Fibroblast of mammary gland (primary cell): ENCODE measurements at places on chromosomes 5 and 9.
A peak's percentile ranks its signal among the peaks of the same experiment; 100 is the strongest.

GRCh38 chr9:126151686-126152134 lies 174.9 kb upstream of the MVB12B start:
- DNase-seq: no peak

DNA sequence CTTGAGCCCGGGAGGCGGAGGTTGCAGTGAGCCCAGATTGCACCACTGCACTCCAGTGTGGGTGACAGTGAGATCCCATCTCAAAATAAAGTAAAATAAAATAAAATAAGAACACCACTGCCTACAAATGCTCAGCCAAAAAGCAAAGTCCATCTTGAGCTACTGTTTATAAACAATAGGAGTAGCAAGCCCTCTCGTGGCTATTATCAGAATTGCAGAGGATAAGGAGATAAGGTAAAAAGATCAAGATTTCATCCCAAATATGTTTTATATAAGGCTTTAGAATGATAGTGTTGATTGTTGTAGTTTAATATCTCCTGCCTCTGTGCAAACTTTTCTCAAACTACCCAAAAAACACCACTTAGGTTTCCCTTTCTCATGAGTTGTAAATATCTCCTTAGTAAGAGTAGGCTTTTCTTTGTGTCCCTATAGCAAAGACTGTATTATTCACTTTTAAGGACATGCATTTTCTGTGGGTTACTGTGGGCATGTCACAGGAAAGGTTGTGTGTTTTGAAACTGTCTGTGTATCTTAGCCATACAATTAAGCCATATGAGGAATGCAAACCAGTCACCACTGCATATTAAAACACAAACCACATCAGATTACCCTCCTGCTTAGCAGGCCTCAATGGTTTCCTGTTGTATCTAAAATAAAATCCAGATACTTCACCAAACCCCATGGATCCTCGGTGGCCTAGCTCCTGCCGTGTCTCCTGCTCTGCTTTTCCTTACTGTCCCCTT lies 31.8 kb upstream of the CKS2 start:
- peak; percentile 81 for DNase-seq

DNA sequence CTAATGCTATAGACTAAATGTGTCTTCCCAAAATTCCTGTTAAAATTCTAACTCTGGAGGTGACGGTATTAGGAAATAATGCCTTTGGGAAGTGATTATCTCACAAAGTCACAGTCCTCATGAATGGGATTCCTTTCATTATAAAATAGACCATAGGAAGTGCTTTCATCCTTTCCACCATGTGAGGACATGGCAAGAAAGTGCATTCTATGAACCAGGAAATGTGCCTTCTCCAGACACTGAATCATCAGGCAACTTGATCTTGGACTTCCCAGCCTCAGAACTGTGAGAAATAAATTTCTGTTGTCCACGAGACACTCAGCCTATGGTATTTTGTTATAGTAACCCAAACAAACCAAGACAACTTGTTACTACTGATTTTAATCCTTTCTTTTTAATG lies 582.4 kb upstream of the C9orf72 start:
- DNase-seq: no peak

DNA sequence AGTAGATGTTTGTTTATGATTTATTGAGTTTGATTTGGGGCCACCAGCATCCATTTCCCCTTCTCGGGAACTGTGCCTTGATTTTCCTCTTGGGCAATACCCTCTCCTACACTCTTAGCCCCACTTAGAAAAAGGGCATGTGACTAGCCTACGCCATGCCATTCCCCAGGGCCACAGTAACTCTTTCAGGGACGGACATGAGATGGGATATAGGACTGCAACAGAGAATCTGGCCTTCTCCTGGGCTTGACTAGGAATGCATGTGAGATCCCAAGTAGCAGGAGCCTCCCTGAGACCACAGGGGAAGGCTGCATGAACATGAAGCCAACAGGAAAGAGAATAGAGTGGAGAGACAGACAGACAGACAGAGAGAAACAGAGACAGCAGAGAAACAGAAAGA lies 30.7 kb upstream of the SPARC start:
- DNase-seq: no peak

DNA sequence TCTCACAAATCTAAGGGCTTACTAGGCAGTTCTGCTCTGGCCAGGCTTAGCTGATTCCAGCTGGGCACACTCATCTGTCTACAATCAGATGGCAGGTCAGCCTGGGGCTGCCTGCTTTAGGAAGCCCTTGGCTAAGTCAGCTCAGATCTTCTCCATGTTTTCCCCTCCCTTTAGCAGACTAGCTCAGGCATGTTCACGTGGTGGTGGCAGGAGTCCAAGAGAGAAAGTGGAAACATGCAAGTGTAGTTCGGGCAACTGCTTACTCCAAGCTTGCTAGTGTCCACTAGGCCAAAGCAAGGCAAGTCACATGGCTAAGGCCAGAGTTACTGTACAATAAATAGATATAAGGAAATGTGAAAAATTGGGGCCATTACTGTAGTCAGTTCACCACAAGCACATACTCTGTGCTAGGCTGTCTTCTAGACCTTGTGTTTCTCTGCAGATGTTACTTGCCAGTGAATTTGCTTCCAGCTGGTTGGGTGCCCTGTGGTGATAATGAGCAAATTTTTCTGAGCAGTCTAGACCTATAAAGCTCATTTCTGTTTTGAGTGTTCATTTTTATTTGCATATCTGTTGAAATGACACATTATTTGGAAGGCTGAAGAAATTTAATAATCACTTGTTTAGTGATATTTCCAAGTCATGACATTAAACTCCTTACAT lies 38.3 kb downstream of the RECK start:
- peak; percentile 83 for DNase-seq

DNA sequence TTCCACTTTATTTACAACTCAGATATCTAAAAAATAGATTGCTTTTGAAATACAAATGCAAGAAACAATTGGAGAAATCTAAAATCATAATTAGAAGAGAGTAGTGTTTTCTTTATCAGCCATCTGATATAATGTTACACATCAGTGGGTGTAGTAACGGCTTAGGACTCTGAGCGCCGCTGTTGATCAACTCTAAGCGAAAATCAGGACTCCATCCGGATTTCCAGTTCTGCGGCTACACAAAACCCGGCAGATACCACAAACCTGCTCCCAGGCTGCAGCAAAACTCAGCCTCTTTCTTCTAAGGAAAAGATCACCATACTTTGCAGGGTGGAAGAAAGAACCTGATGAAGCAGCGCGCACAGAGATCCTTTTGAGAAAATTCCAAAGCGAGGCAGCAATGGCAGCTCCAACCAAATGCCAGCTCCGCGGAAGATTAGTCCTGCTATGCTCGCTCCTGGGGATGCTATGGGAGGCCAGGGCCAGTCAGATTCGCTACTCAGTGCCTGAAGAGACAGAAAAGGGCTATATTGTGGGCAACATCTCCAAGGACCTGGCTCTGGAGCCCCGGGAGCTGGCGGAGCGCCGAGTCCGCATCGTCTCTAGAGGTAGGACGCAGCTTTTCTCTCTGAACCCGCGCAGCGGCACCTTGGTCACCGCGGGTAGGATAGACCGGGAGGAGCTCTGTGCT lies at the start of gene PCDHGA9:
Gene PCDHGA9, plus strand, starts transcription at position 226 of the 691 bp plus-strand sequence. Its CDS starts 175 bp downstream, at position 401.
- DNase-seq: peak; percentile 57

GRCh38 chr5:62922191-62922590 lies 343.6 kb downstream of the LRRC70 start:
- no peak for DNase-seq

DNA sequence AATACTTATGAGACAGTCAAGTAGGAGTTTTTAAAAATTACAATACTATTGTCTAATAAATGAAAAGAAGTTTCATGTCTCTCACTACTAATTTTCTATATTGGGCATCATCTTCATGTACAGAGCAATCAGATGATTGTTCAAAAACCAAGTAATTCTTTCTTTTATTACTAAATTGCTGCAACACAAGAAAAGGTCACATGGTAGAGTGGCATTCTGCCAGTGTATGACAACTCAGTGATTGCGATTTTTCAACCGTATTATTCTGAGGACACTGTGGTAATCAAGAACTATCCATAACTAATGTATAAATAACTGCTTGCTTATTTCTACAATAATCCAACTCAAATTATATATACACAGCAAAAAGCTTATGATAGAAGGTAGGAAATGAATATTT lies 96.7 kb upstream of the GRHPR start:
- DNase-seq: peak; percentile 69

GRCh38 chr9:74498621-74499095 lies 1.5 kb downstream of the RORB start:
- DNase-seq: no peak

DNA sequence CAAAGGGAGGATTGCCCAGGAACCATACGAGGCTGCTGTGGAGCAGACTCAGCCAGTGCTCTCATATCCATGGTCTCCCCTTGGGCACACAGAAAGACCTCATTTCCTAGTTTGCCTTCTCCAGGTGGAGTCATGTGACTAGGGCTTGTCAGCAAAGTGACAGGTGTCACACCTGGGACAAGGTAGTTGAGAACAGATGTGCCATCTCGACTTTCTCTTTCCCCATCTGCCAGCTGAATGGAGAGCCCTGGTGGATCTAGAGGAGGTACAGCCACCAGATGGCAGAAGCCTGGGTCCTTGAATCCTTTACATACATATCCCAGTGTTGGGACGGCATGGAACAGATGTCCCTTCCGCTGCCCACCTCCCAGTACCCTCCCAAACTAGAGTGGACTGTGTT lies 42.9 kb upstream of the ALDOB start:
- no peak for DNase-seq

DNA sequence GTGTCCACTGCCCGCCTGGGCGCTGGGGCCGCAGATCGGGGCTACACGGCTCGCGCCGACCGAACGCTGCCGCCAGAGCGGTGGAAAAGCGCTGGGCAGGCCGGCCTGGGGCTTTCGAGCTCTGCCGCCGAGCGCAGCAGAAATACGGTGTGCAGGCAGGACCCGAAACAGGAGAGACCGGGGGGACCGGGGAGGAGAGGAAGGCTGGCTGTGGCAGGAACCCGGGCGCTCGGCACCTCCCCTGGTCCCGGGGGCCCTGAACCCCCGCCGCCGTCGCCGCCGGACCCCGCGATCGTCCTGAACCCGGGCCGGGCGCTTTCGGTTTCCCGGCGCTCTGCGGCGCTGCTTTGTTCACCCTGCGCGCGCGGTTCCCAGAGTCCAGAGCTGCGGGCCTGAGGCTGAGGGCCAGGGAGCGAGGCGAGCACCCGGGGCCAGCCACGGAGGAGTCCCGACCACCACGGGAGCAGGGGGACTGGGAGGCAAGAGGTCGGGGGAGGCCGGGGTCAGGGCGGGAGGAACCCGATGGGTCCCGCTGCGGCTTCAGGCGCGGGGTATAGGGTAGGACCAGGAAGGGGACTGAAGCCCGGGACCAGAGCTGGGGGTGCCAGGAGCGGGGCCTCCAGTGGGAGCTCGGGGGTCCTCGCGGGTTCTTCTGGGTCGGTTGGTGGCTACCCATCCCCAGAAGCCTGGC lies 12.0 kb downstream of the IRX2 start:
- no peak for DNase-seq

DNA sequence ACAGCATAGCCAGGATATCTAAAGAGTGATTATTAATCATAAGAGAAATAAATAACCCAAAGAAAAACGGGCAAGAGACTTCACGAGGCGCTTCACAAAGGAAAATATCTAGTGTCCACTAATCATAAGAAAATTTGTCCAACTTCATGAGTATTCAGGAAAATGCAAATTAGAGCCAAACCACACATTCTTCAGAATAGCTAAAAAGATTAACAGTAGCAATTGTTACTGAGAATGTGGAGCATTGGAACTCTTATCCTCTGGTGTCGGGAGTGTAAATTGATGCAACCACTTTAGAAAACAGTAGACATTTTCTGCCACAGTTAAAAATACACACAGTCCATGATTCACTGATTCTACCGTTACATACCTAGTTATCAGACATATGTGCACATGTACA lies 145.7 kb downstream of the CWC27 start:
- no peak for DNase-seq

DNA sequence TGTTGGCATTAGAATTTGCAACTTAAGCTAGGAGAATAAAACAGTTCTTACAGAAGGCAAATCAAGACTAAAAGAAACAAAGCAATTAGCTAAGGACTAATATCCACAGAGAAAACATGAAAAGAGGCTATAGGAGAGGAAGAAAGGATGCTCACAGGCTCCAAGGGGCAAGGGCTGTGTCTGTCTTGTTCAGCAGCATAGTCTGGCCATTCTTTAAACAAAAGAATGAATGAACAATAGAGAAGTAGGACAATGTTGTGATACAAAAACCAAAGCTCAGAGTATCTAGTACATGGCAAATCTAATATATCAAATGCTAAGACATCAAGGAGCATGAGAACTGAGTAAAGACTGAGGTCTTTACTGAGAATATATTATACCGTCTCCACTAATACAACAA lies 39.5 kb downstream of the PLPP1 start:
- DNase-seq: no peak

DNA sequence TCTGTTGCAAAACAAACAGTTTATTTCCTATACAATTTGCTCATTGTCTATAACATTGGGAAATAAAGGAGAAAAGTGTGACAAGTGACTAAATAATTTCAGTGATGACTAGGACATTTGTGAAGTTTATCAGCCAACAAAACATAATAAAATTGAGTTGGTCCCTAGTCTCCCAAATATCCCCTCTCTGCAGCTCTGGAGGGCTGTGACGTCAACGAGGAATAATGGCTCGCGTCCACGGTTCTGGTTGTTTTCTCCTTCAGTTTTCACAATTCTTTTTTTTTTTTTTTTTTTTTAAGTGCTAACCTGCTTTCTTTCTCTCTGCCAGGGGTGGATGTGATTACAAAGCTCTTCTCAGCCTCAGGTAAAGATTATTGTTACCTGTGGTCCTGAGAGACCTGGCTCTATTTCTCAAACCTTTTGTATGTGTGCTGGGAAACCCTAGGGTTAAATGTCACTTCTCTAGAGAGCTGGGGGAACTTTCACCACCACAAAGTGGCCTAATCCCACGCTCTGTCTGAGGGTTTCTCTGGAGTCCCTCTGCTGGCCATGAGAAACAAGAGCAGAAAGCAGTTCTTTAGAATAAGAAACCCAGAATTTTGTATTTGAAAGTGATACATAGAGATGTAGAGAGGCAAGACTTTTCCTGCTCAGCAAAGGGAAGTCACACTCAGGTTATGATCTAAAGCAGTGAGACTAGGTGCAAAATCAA lies 36.2 kb upstream of the ANKRD55 start:
- DNase-seq: peak; percentile 74

DNA sequence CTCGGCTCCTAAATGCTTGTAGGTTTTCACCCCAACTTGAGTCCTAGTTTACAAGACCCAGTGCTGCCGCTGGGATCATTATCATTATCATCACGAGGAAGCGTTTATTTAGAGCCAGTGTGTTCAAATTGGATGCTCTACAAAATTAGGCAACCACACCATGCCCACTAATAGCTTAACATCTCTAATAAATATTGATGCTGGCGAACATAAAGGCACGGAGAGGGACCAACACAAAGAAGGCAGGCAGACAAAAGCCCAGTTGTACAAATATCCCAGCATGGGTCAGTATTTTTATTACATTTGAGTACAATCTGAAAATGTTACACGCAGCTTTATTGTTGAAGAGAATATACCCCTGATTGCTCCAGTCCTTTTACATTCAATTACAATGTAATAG lies 4.7 kb downstream of the CFAP77 start:
- DNase-seq: no peak

- no peak for DNase-seq
Measured at GRCh38 chr5:180400416-180400815, 47.3 kb upstream of the GFPT2 start.

GRCh38 chr5:120808606-120809005 lies 344.5 kb downstream of the PRR16 start:
- DNase-seq: no peak
